ENCODE measurements at places on chromosomes 1 and 21. TPM values are rescaled to one million over a fixed set of nuclear protein-coding genes. Genes with fewer than 3 reads are reported as not detected.

DNA sequence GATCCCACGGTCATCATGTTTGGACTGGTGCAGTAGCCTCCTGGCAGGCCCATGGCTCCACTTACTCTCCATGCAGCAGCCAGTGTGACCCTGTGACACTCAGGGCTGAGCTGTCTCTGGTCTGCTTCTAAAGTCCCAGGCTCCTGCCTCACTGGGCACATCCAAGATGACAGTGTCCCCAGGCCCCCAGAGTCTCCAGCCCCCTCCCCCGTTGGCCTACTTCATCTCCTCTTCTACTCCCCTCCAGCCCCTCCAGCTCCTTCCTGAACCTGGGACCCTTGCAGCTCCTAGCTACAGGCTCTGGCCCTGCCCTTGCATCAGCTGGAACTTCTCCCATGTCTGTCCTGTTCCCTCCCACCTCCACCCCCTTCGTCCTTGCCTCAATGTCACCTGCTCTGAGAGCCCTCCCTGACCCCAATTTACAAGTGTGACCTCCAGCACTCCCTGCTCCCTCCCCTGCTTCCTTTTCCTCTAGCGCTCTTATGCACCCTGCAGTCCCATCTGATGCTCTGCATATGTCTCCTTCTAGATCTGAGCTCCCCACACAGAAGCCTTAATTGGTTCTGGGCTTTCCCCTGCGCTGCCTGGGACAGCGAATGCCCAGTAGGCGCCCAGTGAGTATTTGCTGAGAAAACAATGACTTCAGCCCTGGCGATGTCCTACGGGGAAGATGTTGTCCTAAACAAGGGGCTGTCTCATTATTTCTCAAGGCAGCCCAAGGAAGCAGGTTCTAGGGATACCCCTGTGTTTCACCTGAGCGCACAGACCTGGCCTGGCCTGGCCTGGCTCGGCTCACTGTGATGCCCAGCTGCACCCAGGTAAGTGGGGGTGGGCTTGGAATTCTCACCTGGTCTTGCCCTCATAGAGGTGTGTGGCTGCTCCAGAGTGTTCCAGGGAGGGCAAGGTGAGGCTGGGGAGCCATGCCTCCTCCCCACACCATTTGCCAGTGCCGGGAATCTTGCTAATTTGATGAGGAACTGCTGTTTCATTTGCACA, 600.6 kb downstream of the PTPRU start:
- H3K27me3 ChIP-seq = no peaks in the 10 kb centered on the region
- no peak overlapping the region for H3K27ac ChIP-seq
- no peaks in the 10 kb centered on the region for H3K4me1 ChIP-seq

GRCh38 chr21:26766826-26767325, 78.3 kb downstream of the ADAMTS1 start:
- no peaks in the 10 kb centered on the region for H3K36me3 ChIP-seq
- no peak overlapping the region for H3K27ac ChIP-seq
- no peaks in the 10 kb centered on the region for H3K4me1 ChIP-seq
- DNase-seq = no peak
- no peak overlapping the region for H3K4me3 ChIP-seq

GRCh38 chr1:210214573-210215409, 17.8 kb upstream of the SERTAD4 start:
- no peak overlapping the region for H3K4me3 ChIP-seq
- no peak overlapping the region for H3K27ac ChIP-seq
- no peaks in the 10 kb centered on the region for H3K27me3 ChIP-seq
- peak; percentile 21 for DNase-seq

Gene NSL1
- total RNA-seq = 42.4 TPM

Gene GREM2
- total RNA-seq = 0.88 TPM

All from upper lobe of left lung (tissue), 6 donors.